ENCODE measurements at places on chromosomes 16 and 17.

DNA sequence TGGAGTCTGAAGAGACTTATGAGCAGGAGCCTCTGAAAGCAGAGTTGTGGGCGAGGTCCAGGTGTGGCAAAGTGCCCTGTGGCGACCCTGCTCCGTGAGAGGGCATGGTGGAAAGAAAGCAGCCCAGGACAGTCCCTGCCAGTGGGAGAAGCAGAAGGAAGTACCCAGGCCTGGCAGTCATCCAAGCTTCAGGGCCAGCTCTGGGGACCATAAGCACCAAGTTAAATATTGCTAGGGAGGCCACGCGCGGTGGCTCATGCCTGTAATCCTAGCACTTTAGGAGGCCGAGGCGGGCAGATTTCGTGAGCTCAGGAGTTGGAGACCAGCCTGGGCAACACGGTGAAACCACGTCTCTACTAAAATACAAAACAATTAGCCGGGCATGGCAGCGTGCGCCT is 4.9 kb upstream of the ASGR1 start:
- no peak for DNase-seq

DNA sequence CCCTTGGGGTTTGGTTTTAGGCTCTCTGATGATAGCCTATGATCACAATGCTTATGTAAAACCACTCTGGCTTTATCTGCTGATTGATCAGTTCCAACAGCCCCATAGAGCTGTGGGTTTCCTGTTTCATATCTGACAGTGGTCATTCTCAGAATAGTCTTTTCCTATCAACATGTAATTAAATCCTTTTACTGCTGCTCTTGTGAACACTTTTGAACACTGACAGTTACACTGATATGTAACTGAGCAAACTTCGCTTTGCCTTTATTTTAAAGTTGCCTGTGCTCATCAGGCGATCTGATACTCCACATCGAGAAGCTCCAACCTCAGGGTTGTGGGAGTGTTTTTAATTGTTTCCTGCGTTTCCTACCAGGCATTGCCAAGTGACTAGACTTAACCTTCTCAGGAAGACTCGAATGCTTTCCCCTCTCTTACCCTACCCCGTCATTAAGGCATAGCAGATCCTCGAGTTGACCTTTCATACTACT is 17.3 kb upstream of the CLEC18B start:
- DNase-seq, result no peak

DNA sequence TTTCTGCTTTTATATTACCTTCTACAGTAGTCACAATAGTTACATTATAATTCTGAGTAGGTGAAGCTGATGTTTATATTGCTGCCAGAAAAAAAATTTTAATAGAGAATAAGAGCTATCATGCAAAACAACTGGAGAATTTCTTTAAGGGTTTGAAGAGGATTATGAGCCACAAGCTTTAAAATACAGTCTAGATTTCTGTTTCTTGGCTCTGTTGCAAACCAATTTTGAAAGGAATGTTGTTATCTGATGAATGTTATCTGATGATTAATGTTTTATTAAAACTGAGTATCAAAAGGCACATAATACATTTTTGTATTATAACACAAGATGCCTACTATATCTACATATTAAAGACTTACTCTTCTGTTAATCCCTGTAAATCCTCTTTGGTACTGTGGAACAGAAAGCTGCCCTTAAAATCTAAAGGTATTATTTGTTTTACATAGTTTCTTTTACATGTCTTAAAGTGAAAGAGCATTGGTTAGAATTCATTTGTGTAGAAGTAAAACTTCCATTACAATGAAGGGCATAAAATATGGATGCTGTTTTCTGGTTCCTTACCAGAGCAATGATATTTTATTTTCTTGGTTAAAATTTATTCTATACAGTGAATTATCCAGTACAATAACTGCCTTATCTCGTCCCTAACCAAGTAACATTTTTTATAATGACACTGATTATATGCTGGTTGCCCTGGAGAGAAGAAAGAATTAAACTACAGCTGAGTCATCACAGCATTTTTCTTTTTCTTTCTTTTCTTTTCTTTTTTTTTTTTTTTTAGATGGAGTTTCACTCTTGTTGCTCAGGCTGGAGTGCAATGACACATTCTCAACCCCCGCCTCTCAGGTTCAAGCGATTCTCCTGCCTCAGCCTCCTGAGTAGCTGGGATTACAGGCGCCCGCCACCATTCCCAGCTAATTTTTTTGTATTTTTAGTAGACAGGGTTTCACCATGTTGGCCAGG is 205.7 kb downstream of the TANC2 start:
- peak; percentile 27 for DNase-seq

- DNase-seq, result no peak
Measured at GRCh38 chr16:10828851-10829366, 10.3 kb upstream of the TVP23A start.

DNA sequence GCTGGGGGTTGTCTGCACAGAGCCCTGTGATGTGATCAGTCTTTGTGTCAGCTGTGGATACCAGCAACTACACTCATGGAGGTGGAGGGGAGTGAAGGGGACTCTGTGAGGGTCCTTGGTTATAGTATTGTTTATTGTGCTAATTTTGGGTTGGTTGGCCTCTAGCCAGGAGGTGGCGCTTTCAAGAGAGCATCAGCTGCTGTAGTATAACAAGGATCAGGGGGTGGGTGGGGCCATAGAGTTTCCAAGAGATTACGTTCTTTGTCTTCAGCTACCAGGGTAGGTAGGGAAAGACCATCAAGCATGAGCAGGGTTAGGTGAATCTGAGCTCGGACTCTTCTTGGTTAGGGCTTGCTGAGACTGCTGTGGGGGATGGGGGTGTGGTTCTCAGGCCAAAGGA is 97.1 kb upstream of the HS3ST3A1 start:
- no peak for DNase-seq

DNA sequence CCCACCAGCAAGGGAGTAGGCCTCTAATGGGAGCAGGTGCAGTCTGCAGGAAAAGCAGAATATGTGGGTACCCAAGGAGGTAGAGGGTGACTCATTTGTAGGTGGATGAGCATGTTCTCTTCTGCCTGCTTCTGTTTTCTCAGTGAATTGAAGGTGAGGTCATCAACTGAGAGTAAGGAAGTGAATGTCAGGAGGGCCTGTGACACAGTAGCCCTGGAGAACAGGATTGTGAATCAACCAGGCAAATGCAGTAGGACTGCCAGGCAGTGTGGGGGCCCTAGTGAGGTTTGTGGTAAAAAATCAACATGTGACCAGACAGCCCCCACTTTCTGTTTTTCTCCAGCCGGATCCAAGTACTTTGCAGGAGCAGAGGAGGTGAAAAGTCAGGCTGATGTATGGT is 150.5 kb upstream of the SOX9 start:
- DNase-seq, result no peak

DNA sequence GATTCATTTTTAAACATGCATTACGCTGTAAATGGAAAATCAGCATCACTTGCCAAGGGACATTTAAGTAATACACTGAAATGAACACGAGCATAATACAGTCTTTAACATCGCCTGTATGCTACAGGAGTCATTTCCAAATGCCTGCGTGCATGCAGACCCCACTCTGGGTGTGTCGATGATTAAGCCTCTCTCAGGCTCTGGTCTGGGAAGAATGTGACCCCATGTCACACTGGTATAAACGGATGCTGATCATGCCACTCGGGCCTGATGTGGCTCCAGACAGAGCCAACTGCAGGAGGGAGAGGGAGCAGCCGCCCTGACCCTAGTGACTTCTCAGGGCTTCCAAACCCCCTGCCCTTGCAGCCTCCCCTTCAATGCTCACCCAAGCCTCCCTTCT is 10.8 kb downstream of the EMP2 start:
- DNase-seq, result no peak

GRCh38 chr16:84548971-84549844 is 44.7 kb upstream of the MEAK7 start:
- DNase-seq, result no peak

- peak; percentile 27 for DNase-seq
Measured at GRCh38 chr16:57427824-57428223, 19.4 kb downstream of the CIAPIN1 start.

GRCh38 chr16:50311891-50312501 is 45.6 kb downstream of the ADCY7 start:
- no peak for DNase-seq

DNA sequence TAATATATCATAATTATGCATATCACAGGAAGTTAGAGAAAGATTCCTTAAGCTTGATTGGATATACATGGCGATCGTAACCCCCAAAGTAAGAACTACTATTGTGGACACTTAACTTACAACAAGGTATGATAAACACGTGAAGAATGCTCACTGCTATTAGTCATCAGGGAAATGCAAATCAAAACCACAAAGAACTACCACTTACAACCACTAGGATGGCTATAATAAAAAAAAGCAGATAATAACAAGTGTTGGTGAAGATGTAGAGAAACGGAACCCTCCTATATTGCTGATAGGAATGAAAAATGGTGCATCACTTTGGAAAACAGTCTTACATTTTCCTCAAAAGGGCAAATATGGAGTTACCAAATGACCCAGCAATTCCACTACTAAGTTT is 265.9 kb downstream of the SLC39A11 start:
- DNase-seq, result no peak

DNA sequence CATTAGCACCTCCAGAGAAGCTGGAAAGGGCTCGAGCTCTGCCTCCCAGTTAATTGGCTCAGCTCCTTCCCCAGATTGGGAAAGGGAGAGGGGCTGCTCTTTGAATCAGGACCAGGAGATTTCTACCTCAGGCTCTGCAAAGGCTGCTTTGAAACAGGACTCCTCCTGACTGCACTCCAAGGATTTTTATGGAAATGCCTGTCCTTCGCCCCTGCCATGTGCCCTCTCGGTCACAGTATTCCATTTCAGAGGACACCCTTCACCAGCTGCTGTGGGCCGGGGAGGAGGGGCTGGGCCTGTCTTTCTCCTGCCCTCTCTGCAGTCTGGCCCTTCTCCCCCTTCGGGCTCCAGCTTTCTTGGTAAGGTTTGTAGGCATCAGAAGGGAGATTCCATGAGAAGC is 13.6 kb downstream of the MRM1 start:
- no peak for DNase-seq

GRCh38 chr16:23823475-23824384 is 12.1 kb upstream of the PRKCB start:
- DNase-seq, result no peak

DNA sequence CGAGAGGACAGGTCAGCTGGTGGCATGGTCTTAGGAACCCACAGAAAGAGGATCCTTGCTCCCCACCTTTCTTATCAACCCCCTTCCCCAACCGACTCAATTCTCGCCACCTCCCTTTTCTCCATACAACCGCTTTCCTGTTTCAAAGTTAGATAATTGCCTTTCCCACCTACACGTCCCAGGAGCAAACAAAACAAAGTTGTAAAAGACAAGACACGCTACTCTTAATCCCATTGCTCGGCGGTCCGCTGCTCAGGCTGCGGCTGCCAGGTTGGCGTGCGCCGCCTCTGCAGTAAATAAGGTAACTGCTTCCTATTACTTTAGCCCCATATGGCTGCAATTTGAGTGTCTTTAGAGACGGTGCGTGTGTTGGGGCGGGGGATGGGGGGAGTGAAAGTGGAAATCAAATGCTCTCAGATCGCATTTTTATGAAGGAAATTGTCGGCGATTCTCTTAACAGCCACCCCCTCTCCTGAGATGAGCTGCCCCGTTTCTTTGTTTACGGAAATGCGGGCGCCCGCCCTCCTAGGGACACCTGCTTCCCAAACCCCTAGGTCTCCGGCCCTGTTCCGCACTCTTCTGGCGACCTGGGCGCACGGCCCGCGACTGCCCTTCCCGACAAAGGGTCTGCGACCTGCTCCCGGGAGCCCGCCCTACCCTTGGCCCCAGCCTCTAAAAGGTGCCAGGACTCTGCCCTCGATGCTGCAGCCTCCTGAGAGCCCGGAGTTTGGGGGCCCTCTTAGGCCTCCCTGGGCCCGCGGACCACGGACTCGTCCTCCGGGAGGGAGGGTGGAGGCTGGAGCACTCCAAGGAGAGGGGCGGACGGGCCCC is 3.7 kb upstream of the CBX8 start:
- no peak for DNase-seq

DNA sequence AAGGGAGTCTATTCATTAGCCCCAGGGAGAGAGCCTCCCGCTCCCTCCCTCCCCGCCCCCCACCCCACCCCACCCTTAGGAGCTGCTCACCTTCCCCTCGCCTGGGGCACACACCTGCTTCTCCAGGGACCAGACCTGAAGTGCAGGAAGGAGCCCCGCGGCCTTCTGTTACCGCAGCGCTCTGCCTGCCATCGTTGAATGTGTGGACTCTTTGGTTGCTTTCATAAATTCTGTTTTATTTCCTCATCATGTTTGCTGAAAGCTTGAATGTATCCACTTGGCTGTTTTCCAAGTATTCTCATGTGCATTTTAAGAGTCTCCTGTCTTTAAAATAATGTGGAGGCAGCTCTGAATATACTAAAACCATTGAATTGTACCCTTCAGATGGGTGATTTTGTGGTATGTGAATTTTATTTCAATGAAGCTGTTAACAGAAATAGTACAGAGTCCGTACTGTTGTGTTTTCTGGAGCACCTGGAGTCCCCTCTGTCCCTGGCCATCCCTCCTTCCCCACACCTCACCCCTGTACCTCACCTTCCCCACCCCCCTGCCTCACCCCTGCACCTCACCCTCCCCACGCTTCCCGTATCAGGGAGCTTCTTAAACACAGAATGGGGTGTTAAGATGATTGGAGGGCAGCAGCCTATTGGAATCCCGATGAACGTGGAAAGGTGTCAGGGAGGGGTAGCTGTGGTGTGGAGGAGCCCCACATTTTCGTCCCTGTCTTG is 25.5 kb downstream of the RAB11FIP3 start:
- no peak for DNase-seq

GRCh38 chr17:30829022-30829421 is 2.7 kb upstream of the ATAD5 start:
- DNase-seq, result no peak

DNA sequence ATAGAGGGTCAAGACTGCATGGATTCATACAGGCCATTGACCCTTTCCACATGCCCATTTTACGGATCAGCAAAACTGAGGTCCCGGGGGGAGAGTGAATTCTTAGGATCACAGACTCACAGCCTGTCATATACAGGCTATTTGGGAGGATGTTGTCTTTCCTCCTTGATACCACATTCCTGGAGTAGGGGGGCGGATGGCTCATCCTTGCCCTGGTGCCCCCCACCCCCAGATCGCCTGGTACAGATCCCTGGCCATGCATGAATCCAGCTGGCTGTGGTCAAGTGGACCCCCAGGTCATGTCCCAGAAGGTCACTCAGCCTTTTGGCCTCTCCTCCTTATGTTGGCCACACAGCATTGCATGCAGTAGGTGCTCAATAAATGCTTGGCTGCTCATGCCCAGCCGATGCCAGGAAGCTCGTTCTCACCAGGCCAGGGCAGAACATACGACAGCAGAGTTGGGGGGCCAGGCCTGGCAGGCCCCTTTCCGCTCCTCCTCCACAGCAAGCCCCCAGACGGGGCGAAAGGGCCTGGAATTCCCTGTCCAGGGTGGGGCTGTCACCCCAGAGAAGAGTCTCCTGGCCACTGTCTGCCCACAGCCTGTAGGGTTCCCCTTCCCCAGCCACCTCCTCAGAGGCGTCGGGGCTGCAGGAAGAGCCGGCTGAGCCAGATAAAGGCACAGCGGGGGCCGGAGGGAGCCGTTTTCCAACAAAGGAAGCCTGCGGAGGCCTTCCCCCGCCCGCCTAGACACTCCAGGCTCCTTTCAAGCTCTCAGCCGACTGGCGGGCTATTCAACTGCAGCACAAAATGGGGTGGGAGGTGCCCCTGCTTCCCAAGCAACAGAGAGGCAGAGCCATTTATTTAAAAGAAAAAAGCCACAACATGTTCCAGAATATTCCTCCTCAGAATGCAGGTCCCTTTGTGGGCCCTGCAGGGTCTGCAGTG is 215.7 kb upstream of the CIBAR2 start:
- DNase-seq, result no peak

GRCh38 chr17:72254808-72255449 is 134.1 kb downstream of the SOX9 start:
- no peak for DNase-seq
